ENCODE measurements at places on chromosomes 3 and 15. TPM values are rescaled to one million over a fixed set of nuclear protein-coding genes. Genes with fewer than 3 reads are reported as not detected.

- H3K36me3 ChIP-seq: no peaks in the 10 kb centered on the region
- no peak overlapping the region for H3K4me3 ChIP-seq
- no peak for DNase-seq
- no peaks in the 10 kb centered on the region for H3K4me1 ChIP-seq
Measured at GRCh38 chr3:16406166-16406565, 107.3 kb downstream of the RFTN1 start.

The CFAP92 gene
- 2.7 TPM for total RNA-seq

The TIMP4 gene
- total RNA-seq: not detected

DNA sequence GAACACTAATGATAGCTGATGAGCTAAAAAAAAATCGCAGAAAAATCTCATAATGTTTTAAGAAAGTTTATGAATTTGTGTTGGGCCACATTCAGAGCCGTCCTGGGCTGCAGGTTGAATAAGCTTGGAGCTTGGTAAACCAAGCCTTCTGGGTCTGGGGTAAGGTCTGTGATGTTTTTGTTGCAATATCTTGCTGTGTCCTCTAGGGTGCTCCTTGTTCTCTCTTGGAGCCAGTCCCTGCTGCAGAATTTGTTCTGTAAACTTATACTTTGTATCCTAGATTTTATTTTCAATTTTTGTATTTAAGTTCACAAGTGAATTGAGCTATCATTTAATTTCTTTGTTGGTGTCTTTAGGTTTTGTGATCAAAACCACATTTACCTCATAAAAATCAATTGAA is 143.7 kb downstream of the NR1D2 start:
- peaks cover 4% of the 10 kb centered on the region for H3K4me1 ChIP-seq
- no peaks in the 10 kb centered on the region for H3K27me3 ChIP-seq
- H3K27ac ChIP-seq: no peak overlapping the region

- peaks cover 30% of the 10 kb centered on the region for H3K27me3 ChIP-seq
- no peak for DNase-seq
- no peaks in the 10 kb centered on the region for H3K36me3 ChIP-seq
- peaks cover 8% of the 10 kb centered on the region for H3K4me1 ChIP-seq
- no peak overlapping the region for H3K27ac ChIP-seq
- H3K4me3 ChIP-seq: no peak overlapping the region
Measured at GRCh38 chr15:71651750-71652186, 158.6 kb upstream of the NR2E3 start.

DNA sequence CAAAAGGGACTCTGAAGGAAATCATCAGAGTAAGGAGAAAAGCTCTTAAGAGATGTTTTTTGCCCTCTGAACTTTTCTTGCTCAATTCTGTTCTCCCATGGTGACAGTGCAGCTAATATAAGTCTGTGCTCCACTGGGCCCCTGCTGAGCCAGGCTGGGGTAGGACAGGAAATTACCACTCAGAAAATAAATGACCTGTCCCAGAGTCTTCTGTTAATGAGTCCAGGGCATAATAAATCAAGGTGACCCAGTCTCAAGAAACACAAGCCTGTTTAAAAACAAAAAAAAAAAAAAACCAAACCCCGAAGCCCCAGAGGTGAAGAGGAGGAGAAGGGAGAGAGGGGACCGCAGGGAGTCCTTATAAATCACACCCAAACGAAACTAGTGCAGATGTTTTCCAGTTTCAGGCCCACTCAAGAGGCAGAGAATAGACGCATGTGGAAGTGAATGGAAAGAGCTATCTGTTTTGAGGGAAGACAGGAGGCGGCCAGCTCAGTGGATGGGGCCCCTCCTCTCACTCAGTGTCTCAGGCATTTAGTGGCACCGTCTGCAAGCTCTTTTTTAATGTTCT is 59.8 kb upstream of the BOC start:
- H3K4me1 ChIP-seq: peaks cover 29% of the 10 kb centered on the region
- peak overlapping the region; percentile 91 for H3K27ac ChIP-seq
- DNase-seq: no peak
- H3K36me3 ChIP-seq: no peaks in the 10 kb centered on the region
- no peaks in the 10 kb centered on the region for H3K27me3 ChIP-seq

The SGO1 gene
- 14.8 TPM for total RNA-seq

DNA sequence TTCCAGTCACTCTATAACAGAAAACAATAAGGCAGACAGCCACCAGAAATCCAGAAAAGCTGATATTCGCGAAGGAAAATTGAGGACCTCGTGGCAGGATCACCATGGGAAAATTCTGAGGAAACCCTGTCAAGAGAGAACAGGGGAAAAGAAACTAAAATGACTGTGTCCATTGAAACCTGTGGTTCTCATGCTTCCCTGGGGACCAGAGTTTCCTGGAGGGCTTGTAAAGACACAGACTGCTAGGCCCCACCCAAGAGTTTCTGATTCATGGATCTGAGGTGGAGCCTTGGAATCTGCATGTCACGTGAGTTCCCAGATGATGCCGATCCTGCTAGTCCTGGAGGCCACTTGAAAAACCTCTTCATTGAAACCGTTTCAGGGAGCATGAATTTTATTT is 420.5 kb downstream of the EPHB1 start:
- no peak overlapping the region for H3K4me3 ChIP-seq
- DNase-seq: no peak
- no peaks in the 10 kb centered on the region for H3K27me3 ChIP-seq
- H3K4me1 ChIP-seq: no peaks in the 10 kb centered on the region
- H3K27ac ChIP-seq: no peak overlapping the region

DNA sequence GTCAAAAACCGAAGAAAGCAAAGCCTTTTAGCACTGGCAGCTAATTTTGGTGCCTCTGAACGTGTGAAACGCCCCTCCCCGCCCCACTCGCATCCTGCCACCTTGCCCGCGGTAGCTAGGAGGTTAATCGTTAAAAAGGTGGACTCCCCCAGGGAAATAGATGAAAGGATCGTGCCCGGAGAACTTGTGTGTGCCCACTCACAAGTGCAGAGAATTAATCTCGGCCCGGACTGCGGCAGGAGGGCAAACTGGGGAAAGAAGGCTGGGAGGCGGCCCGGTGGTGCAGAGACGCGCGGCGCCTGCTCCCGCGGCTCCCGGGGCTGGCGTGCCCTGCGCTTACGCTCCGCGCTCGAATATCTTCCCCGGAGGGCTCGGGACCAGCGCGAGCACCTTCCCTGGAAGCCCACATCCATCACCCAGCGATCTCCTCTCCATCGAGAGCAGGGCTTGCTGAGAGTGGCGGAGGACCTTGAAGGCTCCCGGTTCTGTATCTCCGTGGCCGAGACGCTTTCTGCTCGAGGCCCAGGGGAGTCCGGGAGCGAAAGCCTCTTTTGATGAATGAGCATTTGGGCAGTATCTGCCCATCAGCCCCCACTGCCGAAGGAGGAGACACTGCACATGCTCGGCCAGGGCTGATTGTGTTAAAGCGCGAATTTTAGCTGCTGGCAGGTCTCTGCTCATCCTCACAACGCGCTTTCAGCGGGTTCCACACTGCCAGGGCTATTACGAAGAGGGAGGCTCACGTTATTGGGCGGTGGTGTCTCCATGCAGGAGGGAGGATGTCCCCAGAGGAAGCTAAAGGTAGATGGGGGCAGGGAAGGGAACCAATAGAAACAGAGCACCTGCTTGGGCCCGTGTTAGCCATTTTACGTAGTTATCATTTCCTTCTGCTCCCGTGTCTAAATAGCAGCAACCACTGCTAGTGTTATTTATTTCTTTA is 1.3 kb upstream of the SPTSSB start:
- peak overlapping the region; percentile 94 for H3K27ac ChIP-seq
- H3K4me1 ChIP-seq: peaks cover 12% of the 10 kb centered on the region
- peak; percentile 16 for DNase-seq
- H3K4me3 ChIP-seq: peak overlapping the region; percentile 83
- no peaks in the 10 kb centered on the region for H3K27me3 ChIP-seq

DNA sequence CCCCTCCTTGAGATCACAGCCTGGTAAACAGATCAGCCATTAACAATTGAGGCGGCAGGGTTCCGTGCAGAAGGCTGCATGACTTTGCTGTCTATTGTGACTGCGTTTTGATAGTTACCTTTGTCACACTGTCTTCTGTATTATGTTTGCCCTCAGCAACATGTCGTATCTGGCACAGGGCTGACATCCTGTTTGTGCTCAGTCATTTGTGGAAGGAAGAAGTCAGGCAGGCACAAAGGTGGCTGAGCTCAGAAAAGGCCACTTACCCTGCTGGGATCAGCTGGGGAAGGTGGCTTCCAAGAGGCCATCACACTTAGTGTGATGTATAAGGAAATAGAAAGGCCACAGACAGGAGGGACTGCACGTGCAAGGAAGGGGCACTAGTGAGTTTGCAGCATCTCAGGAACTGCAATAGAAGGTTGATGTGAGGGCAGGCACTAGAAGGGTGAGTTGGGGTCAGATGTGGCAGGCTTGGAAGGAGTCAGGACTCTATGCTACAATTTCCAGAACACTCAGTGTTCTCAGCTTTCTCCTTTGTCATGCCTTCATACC is 13.4 kb downstream of the PML start:
- no peak for DNase-seq
- no peak overlapping the region for H3K27ac ChIP-seq
- peaks cover 15% of the 10 kb centered on the region for H3K36me3 ChIP-seq

GRCh38 chr3:58824285-58824684 is 157.7 kb upstream of the FAM3D start:
- H3K4me1 ChIP-seq: peaks cover 12% of the 10 kb centered on the region
- DNase-seq: peak; percentile 29
- no peak overlapping the region for H3K4me3 ChIP-seq
- no peaks in the 10 kb centered on the region for H3K27me3 ChIP-seq

The IL17RD gene
- 30.4 TPM for total RNA-seq
